Renal cortex interstitium (tissue), 15 donors: ENCODE measurements at places on chromosomes 3 and 15.

DNA sequence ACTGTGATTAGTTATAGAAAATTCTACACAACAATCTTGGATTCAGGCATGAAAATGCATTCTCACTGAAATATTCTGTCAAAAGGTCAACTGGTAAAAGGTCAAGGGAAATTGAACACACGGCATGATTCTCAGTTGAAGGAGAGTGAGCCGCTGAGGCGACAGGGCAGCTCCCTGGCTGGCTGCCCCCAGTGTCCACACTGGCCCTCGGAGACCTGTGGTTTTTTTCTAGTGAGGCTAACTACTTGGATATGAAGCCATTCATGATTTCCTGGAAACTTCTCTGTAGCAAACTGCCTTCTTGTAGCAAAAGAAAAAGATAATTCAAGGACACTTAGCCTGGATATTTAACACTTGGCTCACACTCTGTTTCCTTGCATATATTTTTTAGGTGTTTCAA is 37.2 kb downstream of the AADACL2 start:
- DNase-seq = peak; percentile 27

DNA sequence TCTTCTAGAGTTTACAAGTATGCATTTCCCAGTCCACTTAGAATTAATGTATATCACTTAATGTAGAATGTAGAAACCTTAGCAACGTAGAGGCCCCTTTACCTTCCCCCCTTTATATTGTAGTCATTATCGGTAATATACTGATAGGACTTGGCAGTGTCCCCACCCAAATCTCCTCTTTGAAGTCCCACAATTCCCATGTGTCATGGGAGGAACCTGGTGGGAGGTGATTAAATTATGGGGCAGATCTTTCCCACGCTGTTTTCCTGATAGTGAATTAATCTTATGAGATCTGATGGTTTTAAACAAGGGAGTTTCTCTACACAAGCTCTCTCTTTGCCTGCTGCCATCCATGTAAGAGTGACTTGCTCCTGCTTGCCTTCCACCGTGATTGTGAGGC is 31.0 kb downstream of the ARL8B start:
- no peak for DNase-seq

- no peak for DNase-seq
Observed at GRCh38 chr3:155846119-155846518, 8.1 kb downstream of the SLC33A1 start.

DNA sequence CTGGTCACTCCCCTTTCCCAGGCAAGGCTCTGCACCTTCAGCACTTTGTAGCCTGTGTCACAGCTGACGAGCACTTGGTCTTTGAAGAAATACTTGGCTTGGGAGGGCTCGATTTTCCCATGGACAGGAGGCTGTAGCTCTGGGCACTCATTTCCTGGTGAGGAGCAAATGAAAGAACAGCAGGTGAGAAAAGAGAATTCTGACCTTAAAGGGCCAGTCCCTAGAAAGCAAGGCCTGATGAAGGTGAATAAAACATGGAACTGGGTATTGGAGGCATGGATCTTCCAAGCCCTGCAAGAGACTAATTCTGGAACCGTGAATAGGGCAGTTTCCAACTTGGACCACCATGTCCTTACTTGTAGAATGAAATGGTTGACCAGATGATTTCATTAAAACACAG is 39.9 kb downstream of the MASP1 start:
- DNase-seq = no peak

GRCh38 chr3:121517953-121518655 is 27.7 kb downstream of the POLQ start:
- DNase-seq = no peak

DNA sequence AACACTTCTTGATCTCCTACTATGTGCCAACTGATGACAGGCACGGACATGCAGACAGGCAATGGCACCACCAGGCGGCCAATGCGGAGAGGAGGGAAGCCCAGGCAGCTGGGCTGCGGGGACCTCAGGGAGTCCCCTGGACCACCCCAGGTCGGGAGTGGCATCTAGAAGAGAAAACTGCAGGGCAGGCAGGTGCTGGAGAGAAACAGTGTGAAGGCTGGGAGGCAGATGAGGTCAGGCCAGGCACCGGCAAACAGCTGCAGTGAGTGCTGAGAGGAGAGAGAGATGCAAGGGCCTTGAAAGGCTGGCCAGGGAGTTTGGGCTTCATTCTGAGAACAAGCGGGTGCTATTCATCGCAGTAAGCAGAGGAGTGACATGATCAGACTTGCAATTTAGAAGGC is 29.1 kb downstream of the SLC6A1 start:
- no peak for DNase-seq

DNA sequence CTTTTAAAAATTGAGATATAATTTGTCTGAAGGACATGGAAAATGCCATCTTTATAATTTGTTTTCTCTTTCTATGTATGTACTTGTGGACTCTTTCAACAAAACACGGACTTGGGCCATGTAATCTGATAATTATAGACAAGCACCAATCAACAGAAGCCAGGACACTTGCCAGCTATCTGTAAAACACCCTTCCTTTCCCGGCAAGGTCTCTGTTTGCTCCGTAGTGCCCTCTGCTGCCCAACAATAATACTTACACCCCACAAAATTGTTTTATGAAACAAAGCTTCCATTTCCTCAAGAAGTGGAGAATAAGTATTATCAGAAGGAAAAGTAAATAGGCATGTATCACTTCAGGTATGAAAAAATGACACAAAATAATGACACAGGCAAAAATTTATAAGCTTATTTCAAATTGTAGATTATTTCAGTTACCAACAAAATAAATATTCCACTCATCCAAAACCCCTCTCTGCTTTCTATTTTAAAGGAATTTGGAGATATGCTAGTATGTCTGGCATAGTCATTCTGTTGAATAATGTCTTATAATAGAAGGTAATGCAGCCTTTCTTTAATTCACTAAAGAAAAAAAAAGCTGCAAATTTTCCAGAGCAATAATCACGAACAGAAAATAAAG is 32.8 kb downstream of the MYH15 start:
- no peak for DNase-seq

- DNase-seq = peak; percentile 39
Observed at GRCh38 chr3:134249935-134250716, 533 bp downstream of the RYK start.

DNA sequence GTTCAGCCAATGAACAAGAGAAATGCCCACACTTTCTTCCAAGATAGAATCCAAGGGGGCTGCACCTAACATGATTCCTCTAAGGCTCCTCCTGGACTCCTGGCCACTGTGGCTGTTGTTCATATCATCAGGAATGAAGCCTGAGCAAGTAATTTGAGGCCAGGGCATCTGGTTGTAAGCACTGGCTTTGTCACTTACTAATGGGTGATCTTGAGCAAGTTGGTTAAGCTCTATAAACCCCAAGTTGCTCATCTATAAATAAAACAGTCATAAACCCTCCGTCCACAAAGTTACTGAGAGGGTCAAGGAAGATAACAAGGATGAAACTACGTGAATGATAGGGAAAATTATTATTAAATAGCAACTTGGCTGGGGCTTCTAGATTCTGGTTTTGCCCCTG is 58.3 kb downstream of the CDC25A start:
- no peak for DNase-seq

GRCh38 chr3:184066211-184066610 is 13.4 kb downstream of the HTR3C start:
- DNase-seq = no peak

- no peak for DNase-seq
Observed at GRCh38 chr15:60134609-60135008, 130.5 kb downstream of the FOXB1 start.

DNA sequence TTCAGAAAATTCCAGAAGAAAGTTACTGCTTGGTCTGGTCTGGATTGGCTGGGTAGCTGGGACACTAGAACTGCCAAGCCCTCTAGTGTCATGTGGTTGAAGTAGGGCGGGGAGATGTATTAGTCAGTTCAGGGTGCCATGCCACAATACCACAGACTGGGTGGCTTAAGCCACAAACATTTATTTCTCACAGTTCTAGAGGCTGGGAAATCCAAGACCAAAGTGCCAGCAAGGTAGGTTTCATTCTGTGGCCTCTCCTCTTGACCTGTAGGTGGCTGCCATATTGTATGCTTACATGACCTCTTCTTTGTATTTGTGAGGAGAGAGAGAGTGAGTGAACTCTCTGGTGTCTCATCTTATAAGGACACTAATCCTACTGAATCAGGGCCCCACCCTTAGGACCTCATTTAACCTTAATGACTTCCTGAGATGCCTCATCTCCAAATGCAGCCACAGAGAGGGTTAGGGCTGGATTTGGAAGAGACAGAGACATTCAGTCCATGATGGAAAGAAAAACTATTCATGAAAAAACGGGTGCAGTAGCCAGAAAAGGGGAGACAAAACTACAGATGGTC is 18.1 kb upstream of the ZSCAN2 start:
- DNase-seq = no peak

GRCh38 chr15:45093013-45093412 is 21.0 kb downstream of the DUOX2 start:
- DNase-seq = no peak

DNA sequence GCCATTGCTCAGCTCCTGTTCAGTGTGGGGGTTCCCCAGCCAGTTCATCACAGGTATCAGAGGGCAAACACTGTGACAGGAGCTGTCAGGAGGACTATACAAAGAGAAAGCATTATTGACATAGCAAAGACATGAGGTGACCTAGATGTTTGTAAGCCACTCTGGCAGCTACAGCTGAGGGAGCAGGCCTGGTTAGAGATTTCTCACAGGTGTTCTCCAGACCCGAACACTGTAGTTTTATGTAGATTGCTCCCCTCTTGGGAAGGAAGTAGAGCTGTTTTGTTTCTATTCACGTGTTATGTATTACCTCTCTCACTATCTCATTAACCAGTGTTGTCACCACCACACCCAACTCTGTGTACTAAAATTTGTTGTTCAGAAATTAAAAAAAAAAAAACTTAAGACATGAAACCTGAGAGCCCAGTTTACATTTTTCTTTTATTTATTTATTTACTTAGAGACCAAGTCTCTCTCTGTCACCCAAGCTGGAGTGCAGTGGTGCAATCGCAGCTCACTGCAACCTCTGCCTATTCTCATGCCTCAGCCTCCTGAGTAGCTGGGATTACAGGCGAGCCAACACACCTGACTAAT is 123.7 kb downstream of the RBPMS2 start:
- DNase-seq = no peak

GRCh38 chr3:193782276-193782647 is 189.3 kb downstream of the OPA1 start:
- DNase-seq = no peak

- no peak for DNase-seq
Observed at GRCh38 chr3:153042088-153042487, 119.9 kb upstream of the RAP2B start.

GRCh38 chr3:13475871-13476590 is 4.1 kb upstream of the HDAC11 start:
- DNase-seq = no peak

GRCh38 chr15:34841262-34841725 is 45.9 kb upstream of the ACTC1 start:
- DNase-seq = no peak

DNA sequence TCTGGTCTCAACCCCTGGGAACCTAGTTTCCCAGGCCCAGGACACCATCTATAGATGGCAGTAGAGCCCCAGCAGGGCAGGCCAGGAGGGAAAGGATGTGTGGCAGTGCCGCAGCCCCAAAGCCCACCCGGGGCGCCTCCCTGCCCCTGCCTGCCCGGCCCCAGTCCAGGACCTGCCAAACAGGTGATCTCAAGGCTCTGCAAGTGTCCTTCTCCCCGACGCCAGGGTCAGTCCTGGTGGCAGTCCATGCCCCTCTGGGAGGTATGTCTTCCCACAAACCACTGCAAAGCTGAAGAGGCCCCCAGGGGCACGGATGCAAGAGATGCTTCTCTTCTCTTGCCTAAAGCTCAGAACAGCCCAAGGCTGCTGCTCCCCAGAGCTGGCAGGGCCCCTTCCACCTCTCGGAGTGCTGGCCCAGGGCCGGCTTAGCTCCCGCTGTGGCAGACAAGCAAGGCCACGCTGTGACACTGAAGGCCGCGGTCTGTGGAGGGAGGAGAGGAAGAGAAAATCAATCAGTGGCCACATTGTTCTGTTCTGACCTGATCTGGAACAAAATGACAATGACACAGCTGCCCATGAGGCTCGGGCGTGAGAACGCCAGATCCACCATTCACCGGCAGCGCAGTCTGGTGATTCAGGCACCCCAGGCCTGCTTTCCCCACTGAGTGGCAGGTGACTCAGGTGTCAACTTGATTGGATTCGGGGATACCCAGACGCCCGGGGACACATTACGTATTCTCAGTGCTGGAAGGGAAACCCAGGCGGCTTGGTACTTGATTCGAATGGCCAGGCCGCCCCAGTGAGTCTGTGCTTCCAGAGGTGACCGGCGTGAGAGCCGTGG is 34.0 kb downstream of the KLHL25 start:
- DNase-seq = no peak

GRCh38 chr3:143352850-143353550 is 233.4 kb downstream of the CHST2 start:
- no peak for DNase-seq

- DNase-seq = no peak
Observed at GRCh38 chr3:53989451-53989850, 97.8 kb upstream of the SELENOK start.

DNA sequence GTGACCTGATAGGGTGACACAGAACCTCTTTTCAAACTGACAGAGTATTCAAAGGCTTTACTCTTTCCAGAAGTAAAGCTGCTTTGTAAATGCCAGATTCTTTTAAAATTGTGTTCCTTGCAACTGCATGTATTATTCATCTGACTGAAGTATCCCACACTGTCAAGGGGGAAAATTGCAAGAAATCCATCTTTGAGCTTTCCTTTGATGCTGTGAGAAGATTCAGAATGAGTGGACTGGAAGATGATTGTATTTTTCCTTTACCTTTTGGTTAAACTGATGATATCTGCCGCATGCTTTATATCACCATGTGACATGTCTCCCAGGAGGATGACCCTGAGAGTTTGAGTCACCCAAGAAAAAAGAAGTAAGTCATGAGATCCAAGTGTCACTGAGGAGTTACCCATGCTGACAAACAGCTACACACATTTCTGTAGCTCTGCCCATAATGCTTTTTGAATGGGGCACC is 250.8 kb upstream of the CBLB start:
- DNase-seq = no peak

DNA sequence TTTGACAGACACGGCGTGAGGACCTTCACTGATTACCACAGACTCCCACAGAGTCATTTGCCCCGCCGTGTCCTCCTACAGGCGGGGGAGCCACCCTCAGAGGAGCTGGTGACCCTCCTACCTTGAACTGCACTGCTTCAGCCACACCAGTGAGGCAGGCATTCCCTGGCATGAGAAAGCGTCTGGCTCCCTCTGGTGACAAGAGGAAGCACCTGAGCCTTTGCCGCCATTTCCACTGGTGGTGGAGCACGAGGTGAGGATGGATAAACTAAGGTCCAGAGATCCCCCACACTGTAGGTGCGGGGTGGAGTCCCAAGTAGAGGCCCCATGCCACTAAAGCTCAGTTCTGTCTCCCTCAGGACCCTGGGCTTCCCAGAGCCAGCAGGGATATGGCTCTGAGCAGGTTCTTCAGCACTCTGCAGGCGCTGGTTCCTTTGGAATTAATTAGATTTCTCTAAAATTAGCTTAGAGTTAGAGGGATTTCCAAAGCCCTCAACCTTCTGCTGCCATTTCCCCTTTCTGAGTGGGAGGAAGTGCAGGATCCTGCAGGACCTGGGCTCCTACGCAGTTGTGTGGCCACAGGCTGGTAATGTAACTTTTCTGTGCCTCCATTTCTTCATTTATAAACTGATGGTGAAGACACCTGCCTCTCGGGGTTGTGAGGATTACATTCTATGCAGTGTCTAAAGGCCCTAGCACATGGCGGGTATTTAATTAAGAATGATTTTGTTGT is 224.0 kb downstream of the SLCO3A1 start:
- peak; percentile 59 for DNase-seq

- no peak for DNase-seq
Observed at GRCh38 chr15:96362011-96362754, 31.7 kb downstream of the NR2F2 start.
